Tongue (tissue), 3 donors: ENCODE measurements at places on chromosomes 6 and 20.
A peak's percentile ranks its signal among the peaks of the same experiment; 100 is the strongest.

DNA sequence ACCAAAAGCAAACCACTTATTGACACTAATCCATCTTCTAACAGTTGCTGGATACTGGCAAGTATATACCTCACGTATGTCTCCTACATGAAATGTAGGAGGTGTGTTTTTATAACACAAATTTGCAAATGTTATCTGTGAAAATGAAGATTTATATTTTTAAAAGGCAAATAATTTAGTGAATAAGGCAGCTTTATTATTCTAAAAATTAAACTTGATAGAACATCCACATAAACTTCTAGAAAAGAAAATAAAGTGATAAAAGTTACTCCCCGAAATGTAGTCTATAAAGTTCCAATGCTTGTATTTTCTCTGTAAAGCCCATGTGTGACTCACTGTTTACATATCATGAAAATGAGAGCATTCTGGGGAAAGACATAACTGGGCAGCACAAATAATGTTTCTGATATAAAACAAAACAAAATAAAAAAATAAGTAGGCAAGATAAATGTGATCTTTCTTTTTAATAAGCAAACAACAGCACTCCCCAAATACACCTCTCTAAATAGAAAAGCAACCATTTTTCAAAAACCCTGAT lies 84.4 kb downstream of the MAP7 start:
- DNase-seq = no peak

GRCh38 chr6:150005761-150006651 lies 19.3 kb downstream of the RAET1L start:
- DNase-seq = no peak

DNA sequence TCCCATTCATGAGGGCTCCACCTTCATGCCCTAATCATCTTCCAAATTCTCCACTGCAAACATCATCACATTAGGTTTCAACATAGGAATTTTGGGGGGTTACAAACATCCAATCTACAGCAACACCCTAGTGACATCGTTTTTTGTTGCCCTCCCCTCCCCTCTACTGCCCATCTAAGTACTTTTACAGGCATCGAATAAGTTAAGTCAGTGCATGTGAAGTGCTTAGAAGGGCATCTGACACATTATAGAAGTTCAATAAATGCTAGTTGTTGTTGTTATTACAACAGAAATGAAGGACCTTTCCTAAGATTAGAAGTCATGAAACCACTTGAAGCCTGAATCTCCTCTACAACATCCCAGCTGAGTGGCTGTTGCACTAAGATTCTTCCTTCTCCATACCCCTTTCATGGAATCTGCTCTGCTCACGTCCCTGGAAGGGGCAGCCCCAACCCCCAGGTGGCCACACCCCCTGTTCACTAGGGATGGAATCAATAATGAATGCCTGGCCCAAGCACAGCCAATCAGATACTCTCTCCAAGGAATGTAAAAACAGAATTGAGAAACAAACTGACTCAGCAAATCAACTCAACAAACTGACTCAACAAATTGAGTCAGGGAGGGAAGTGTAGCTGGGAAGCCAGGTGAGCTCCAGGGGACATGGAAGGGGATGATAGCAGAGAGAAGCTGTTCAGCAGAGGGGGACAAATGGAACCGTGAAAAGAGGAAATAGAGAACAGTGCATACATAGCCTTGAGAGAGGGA lies 3.9 kb upstream of the LRP11 start:
- no peak for DNase-seq

DNA sequence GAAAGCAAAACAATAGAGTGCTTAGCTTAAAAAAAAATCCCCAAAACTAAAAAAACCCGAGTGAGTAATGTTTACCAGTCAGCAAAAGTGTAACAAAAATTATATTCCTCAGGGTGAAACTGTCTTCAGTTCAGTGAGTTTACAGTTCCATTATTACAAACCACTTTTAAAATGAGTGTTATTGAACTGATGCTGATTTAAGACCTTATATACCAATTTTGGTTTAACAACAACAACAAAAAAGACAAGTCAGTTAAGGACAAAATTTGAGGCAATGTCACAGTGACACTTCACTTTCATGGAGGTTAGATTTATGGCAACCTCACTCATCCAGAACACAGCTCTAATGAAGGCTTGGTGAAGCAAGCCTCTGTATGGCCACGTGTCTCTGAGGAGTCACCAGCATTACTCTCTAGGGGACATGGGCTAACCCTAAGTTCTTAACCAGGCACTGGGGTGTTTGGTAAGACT lies 630.8 kb downstream of the PHF3 start:
- DNase-seq = no peak

- DNase-seq = no peak
Observed at GRCh38 chr6:155493026-155493693, 37.5 kb upstream of the NOX3 start.

- DNase-seq = no peak
Observed at GRCh38 chr6:40965046-40965445, 74.0 kb downstream of the UNC5CL start.

DNA sequence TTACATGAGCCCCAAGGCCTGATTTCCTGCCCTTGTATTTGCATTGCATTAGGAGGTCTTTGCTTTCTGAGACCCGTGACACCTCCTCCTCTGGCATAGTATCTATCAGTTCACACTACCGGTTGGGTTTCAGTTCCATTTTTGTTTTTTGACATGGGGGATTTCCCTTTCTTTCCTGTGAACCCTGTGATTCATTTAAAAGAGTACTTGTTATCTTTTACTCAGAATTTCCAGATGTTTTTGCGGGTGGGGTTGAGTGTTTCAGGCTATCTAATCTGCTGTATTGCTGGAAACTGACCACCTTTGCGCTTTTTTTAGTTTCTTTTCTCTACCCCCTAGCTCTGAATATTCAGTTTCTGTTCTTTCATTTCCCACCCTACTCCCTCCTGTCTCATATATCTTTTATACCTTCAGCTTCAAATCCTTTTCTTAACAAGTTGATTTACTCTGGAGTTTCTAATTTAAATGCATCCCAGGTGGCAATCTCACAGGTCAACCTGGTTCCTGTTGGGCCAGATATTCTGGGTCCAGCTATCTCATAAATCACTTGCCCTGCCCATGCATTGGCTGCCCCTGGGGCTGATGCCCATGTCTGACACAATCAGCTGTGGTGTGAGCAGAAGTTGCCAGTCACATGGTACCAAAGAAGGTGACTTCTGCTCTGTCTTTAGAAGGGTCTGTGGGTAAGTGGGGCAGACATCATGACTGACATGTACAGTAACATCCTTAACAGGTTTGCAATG lies 14.3 kb upstream of the NCOA3 start:
- DNase-seq = no peak

- DNase-seq = no peak
Observed at GRCh38 chr20:22578221-22579118, 5.9 kb downstream of the FOXA2 start.

GRCh38 chr6:126632271-126632670 lies 292.4 kb downstream of the CENPW start:
- no peak for DNase-seq

DNA sequence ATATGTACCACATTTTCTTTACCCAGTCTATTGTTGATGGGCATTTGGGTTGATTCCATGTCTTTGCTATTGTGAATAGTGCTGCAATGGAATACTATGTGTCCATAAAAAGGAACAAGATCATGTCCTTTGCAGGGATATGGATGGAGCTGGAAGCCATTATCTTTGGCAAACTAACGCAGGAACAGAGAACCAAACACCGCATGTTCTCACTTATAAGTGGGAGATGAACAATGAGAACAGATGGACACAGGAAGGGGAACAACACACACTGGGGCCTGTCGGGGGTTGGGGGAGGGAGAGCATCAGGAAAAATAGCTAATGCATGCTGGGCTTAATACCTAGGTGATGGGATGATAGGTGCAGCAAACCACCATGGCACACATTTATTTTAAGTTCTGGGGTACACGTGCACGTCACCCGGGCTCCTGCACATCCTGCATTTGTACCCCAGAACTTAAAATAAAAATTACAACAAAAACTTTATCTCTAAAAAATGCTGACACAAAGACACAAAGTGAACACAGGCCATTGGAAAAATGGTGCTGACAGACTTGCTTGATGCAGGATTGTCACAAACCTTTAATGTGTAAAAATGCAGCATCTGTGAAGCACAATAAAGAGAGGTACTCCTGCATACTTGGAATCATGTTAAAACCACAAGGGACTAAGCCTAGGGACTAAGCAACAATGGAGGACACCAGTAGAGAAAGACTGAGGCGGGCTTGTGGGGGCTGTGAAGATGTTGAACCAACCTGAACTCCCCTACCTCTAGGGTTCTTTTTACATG lies 48.8 kb downstream of the BCAS1 start:
- DNase-seq = no peak

DNA sequence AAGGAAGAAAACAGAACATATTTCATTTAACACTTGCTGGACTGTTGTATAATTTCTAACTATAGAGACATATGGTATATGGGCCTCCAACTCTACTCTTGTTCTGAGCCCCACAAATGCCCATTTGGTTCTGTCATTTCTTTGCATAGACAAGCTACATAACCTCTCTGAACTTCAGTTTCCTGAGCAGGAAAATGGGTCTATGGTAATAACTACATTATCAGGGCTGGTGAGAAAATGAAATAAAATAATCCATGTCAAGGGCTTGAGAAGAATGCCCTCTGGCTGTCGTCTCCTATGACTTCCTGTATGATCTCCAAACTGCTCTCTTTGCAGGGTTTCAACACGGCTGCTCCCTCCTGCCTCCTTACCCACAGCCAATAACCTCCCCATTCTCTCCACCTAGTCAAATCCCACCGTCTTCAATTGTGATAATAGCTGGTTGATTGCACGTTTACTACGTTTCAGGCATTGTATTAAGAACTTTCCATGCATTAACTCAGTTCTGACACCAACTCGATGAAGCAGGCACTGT lies 12.0 kb downstream of the ZCCHC3 start:
- peak; percentile 59 for DNase-seq

DNA sequence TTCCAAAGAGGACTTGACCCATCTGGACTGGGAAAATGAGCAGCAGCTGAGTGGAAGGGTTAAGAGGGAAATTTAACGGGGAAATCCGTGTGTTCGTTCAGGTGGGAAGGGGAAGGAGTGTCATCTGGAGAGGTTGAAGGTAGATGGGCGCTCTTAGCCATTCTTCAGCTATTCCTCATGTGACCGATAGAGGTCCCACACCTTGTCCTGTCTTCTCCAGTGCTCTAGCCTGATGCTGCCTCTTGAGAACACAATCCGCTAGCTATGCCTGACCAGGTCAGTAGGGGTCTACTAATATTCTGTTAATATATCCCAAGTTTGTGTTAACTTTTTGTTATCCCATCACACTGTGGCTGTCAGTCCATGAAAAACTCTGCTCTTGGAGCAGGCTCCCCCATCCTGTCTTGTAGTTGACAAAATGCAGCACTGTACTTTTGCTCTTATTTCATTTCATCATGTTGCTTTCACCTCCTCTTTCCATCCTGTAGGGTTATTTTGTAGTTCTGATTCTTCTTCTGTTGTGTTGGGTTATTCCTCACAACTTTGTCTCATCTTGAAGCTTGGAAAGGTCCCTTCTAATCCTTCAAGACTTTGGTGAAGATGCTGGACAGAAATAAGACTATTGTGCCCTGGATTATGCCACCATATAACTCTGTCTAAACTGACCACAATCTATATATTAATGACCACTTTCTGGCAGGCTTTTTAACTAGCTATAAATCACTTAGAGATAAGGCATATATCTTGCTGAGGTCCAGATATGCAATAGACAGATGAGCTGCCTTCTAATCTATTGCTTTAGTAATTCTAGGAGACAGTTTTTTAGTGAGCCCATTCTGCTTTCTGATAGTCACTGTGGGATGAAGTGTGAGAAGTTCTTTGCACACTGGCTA lies 123.4 kb upstream of the SUPT3H start:
- DNase-seq = no peak

- DNase-seq = no peak
Observed at GRCh38 chr20:52268184-52268749, 76.7 kb upstream of the ZFP64 start.

- no peak for DNase-seq
Observed at GRCh38 chr20:38523697-38524096, 51.1 kb downstream of the RALGAPB start.

DNA sequence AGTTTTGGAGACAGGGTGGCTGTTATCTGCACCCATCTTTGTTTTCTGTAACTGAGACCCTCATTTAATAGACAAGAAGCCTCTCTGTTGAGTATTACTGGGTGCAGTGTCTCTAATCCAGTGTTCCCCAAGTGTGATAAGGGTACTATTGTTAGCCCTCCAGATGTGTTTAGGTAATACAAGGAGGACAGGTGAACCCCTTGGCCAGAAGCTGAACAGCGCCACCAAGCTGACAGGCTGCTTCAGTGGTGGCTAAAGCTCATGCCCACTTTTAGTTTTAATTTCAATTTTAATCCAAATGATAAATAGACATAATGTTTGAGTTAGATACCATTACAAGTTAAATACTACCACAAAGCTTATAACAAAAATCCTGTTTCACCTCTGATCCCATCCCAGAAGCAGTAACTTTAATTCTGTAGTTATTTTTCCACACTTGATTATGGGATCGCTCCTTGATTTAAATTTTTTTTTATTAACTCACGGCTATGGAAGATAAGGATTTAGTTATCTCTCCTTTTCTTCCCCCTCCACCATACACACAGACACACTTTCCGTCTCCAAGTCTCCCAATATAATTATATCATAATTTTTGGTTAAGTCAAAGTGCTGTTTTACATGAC lies 8.4 kb upstream of the STK35 start:
- no peak for DNase-seq

DNA sequence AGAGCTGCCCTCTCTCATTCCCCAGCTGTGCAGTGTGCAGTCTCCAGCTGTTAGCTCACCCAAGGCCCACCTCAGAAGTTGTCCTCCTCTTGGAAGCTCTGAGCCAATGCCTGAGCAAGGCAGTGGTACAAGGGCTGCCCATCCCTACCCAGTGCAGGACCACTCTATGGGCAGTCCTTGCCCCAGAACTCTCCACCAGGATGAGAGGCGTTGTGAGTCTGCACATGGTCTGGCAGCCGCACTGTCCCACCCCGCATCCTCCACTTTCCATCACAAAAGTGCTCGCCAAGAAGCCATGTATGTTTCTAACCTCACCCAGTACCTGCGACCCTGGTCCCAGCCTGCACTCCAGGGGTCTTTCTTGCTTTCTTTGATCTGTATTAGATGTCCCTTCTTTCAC lies 175.1 kb upstream of the PMEPA1 start:
- DNase-seq = no peak

- DNase-seq = peak; percentile 43
Observed at GRCh38 chr6:47478233-47479139, 897 bp downstream of the CD2AP start.

DNA sequence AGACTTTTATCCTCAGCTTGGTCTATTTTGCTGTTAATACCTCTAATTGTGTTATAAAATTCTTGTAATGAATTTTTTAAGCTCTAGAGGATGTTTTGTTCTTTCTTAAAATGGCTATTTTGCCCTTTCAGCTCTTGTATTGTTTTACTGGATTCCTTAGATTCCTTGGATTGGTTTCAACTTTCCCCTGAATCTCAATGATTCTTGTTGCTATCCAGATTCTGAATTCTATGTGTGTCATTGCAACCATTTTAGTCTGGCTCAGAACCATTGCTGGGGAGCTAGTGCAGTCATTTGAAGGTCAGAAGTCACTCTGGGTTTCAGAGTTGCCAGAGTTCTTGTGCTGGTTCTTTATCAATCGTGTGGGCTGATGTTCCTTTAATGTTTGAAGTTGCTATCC lies 37.1 kb downstream of the OTOR start:
- DNase-seq = peak; percentile 25

- no peak for DNase-seq
Observed at GRCh38 chr6:136108361-136108945, 141.7 kb downstream of the MTFR2 start.
